Stimulated activated CD4-positive, alpha-beta T cell treated with anti-CD3 and anti-CD28 coated beads, Interleukin-1b, Interleukin-23, amount 100 ng/mL, for 24 hours (primary cell): ENCODE measurements at places on chromosomes 3 and 15.

GRCh38 chr3:195068084-195069080 is 202.6 kb downstream of the XXYLT1 start:
- no peak for DNase-seq

- no peak for DNase-seq
Measured at GRCh38 chr3:171384101-171384891, 75.9 kb downstream of the TNIK start.

DNA sequence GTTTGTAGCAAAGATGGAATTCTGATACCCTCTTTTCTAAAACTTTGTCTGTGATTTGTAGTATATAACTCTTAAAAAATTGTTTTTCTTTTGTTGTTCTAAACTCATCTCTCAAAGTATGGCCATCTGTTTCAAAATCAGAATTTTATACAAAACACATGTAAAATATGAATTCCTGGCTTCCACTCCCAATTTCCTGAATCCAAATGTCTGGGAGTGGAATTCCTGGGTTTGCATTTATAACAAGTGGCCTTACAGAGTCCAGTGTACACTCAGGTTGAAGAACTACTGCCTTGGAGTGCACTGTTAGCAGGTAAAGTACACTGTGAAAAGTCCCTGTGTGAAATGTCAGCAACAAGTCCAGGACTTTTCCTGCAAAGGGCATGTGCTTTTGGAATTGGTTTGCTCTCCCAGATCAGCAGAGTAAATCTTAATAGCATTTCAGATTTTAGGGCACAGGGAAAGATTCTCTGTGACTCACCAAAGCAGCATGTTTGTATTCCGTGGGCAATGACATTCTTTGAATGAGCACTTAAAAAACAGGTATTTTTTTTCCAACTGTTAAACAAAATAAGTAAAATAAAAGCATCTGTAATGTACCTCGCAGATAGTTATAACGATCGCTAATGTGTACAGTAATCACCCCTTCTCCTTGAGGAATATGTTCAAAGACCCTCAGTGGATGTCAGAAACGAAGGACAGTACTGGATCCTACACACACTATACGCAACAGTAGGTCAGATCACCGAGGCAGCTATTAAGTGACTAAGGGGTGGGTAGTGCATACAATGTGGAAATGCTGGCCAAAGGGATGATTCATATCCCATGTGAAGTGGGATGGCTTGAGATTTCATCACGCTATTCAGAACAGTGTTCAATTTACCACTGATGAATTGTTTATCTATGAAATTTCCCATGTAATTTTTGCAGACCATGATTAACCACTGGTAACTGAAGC is 2.0 kb upstream of the CLDN16 start:
- DNase-seq, result no peak

DNA sequence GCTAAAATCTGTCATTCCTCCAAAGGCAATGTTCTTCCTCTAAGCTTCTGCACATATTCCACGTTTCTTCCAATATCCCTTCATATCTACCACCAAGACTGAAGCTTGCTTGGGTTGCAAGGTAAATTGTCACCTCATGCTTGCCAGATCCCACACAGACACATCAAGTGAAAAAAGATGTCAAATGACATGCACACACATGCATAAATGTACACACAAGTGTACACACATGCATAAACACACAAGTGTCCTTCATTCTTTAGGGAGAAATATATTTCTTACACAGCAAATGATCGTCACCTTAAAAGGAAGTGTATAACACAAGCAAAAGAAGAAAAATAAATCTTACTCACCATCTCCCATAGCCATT is 59.4 kb downstream of the CLASP2 start:
- no peak for DNase-seq

DNA sequence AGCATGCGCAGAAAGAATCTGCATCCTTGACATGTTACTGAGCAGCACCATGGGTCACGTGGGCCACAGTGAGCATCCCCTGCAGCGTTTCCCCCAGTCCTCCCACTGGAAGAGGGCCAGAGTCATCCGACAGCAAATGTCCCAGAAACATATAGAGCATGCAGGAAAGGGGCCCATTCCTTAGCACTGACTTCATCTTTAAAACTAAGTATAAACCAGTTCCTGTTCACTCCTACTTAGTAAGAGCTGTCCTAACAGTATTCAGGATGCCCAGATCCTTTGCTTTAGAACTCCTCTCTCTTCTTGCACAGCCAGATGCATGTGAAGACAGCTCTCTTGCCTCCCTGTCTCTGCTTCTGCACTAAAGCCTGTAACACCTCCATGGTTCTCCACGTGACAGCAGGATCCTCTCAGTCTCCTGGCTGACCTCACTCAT is 79.3 kb upstream of the OXTR start:
- DNase-seq, result no peak

- DNase-seq, result no peak
Measured at GRCh38 chr15:85793641-85794597, 806 bp downstream of the KLHL25 start.

DNA sequence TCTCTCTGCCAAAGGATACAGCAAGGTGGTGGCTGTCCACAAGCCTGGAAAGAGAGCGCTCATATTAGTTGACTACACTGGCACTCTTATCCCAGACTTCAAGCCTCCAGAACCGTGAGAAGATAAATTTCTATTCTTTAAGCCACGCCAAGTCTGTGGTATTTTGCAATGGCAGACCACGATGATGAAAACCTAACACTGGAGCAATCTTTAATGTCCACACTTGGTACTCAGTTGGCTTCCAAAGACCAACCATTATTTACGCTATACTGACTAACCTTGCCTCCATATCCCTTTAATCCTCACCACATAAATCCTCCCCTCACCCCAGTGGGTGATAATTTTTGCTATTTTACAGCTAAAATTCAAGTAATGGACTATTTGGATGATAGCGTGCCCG is 16.9 kb upstream of the LACTB start:
- no peak for DNase-seq

GRCh38 chr3:187725224-187725623 is 20.0 kb downstream of the BCL6 start:
- DNase-seq, result no peak

DNA sequence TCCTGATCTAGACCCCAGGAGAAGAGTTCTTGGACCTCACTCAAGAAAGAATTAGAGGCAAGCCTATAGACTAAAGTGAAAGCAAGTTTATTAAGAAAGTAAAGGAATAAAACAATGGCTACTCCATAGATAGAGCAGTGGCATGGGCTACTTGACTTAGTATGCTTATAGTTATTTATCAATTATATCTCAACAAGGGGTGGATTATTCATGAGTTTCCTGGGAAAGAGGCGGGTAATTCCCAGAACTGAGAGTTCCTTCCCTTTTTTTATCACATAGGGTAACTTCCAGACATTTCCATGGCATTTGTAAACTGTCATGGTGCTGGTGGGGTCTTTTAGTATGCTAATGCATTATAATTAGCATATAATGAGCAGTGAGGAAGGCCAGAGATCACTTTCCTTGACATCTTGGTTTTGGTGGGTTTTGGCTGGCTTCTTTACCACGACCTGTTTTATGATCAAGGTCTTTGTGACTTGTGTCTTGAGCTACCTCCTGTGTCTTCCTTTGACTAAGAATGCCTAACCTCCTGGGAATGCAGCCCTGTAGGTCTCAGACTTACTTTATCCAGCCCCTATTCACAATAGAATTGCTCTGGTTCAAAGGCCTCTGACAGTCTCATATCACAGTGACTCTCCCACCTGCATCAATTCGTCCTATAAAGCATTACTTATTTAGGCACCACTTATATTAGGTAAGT is 35.3 kb upstream of the PLSCR2 start:
- DNase-seq, result no peak

DNA sequence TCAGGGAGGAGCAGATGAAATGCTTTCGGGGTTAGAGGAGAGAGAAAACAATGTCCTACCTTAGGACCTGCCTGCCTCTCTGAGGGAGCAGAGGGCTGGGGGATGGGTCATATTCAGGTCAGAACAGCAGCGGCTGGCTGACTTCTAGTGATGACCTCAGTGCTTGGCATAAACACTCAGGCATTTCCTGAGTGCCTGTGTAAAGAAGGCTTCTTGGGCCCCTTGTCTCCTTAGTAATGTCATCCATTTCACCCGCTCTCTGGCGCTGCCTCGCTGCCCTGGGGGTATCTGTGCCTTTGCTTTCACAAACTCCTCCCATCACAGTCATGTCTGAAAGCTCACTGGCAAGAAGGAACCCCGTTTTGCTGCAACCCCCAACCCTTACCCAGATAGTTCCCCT is 82.9 kb upstream of the GSK3B start:
- no peak for DNase-seq

DNA sequence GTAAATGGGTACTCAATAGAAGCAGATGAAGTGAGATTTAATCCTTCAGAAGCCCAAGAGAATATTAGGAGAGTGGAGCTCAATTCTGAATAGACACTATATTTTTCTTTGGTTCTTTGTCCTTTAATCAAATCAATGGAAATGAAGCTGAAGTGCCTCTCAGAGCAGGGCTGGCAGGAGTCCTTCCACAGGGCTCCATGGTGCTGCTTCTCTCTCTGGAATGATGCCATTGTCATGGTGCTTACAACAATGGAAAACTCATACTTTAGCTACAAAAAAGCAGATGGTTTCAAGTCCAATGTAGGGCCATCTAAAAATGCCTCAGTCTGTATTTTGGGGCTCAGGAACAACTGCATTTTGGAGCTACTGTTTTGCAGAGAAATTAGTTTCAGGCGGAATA is 125.1 kb downstream of the SNRK start:
- DNase-seq, result no peak

- no peak for DNase-seq
Measured at GRCh38 chr3:66661628-66662027, 160.8 kb upstream of the LRIG1 start.

DNA sequence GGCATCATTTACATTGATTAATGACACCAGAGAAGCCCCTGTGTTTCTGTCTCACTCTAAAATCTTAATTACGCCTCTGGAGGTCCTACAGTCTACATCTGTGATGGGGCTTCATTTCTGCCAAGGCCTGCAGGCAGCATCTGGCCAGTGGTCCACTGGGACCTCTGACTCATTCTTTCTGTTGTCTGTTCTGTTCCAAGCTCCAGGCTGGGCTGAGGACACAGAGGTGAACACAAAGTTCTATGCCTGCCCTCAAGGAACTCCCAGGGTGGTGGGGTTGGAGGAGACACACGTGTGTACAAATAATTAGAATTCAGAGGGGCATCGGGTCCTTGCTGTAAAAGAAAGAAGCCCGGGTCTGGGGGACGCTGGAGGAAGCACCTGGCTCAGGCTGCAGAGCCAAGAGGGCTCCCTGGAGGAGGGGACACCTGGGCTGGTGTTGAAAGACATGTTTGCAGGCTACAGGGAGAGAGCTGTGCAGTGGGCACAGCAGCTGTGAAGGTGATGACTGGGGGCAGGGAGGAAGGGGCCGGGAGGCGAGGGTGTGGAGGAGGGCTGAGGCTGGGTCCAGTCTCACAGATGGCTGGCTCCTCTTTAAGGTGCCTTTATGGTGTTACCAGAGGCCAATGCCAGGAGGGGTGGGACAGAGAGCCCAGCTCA is 103.3 kb upstream of the PRR23E start:
- no peak for DNase-seq

DNA sequence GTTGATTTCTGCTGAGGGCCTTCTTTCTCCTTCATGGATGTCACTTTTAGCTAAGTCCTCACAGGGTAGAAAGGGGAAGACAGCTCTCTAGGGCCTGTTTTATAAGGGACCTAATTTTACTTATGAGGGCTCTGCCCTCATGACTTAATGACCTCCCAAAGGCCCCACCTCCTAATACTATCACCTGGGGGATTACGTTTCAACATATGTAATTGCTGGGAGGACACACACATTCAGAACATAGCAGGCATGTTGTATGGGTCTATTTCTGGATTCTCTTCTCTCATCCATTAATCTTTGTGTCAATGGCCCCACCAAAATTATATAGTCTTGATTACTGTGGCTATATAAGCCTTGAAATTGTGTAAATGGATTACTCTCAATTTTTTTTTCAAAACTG is 255.0 kb downstream of the CLSTN2 start:
- no peak for DNase-seq

- DNase-seq, result no peak
Measured at GRCh38 chr3:100352296-100353231, 18.0 kb downstream of the NIT2 start.

- no peak for DNase-seq
Measured at GRCh38 chr15:40445421-40445922, 4.7 kb downstream of the BAHD1 start.

DNA sequence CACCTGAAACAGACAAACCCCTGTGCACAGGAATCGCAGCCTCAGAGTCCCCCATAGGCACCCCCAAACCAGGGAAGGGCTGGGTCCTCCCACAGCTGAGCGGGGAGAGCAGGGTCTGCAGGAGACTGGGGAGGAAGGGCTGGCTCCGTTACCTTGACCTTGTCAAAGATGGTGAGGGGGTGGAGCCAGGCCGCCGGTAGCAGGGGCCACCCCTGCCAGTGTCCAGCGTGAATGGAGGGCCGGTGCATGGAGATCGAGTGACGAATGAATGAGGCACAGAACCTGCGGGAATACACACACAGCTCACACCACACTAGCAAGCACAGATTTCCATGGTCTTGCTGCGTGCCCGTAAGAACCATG is 102.2 kb downstream of the TMEM266 start:
- DNase-seq, result no peak
